ENCODE measurements at places on chromosomes 11 and 22. TPM values are rescaled to one million over a fixed set of nuclear protein-coding genes. Genes with fewer than 3 reads are reported as not detected.

DNA sequence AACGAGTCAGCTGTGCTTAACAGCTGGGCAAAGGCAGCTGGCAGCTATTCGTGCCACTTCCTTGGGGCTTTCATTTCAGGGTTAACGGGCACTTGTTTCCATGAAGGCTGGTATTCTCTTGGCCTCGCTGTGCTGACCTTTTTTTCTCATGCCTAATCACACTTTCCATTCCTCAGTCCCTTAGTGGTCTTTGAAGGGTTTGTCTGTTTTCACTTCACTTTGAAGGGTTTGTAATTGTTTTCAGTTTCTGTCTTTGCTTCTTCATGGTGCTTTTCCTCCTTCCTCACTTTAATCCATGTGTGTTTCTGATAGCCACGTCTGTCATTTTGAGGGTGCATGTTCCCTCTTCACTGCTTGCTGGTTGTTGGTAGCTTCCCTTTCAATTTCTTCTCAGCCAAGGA lies 24.6 kb downstream of the PPIL2 start:
- no peak for DNase-seq

DNA sequence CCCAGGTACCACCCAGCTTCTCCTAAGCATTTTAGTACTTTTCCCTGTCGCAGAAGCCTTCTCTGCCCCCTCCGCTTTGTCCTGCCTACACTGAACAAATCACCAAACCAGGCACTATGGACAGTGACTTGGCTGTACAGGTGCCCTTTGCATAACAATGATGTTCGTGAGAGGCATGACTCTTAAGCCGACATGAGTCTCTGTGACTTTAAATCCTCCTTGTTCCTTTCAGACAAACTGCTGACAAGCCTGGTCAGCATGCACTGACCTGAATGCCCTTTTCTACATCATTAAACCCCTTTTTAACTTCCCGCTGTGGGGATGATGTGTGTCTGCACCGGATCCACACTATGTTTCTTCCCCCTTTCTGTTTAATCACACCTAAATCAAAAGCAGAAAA lies 16.6 kb downstream of the CAVIN3 start:
- no peak for DNase-seq

DNA sequence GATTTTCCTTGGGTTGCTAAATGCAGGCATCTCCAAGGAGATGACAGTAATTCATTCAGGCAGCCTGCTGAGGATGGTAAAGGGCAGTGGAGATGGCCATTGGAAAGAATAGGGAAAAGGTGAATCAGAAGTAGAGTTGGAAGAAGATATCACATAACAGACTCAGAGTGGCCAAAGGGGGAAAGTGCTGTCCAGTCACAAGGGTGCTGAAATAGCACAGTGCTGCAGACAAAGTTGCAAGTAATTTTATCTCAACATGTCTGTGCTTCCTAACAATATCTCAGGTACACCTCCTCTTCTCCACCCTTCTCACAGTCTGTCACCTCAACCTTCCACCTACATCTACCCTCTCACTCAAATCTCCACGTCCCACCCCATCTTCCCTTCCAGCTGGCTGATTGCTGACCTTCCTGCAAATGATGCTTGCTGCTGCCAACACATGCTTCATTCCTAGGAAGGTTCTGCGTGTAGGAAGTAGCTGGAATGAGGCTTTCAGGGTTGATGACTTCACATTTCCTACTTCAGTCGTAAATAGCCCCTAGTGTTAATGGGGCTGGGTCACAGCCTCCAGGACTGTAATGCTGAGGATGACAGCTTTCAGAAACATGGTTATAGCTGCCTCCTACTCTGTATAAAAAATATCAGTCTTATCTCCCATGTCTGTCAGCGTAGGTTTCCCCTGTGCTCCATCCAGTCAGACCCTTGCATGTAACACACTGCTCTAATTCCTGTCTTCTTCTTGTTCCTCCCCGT lies 123.9 kb downstream of the CTNND1 start:
- DNase-seq, result peak; percentile 20

DNA sequence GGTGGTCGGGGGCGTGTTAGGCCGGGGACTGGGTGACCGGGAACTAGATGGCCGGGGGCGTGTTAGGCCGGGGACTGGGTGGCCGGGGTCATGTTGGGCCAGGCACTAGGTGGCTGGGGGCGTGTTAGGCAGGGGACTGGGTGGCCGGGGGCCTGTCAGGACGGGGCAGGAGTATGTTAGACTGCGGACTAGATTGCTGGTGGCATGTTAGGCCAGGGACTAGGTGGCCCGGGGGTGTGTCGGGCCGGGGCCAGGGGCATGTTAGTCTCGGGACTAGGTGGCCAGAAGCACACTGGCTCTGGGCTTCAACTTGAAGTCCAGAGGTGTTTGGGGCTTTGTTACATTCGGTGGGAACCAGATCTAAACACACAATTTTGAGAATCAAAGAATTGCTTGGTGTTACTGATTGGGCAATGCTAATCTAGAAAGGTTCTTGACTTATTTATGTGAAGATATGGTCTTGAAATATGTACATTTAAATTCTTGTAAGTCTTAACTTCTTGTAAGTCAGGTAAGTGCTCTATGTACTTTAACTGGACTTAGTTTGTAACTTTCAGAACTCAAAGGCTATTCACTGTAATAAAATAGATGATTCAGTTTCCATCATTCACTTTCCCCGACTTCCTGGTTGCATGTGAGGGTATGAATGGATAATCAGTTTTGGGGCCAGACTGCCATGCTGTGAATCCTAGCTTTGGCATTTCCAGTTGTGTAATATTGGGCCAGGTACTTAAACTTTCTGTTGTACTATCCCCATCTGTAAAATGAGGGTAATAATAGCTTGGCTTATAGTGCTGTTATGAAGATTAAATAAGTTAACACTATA lies 1.1 kb downstream of the EXT2 start:
- peak; percentile 46 for DNase-seq

DNA sequence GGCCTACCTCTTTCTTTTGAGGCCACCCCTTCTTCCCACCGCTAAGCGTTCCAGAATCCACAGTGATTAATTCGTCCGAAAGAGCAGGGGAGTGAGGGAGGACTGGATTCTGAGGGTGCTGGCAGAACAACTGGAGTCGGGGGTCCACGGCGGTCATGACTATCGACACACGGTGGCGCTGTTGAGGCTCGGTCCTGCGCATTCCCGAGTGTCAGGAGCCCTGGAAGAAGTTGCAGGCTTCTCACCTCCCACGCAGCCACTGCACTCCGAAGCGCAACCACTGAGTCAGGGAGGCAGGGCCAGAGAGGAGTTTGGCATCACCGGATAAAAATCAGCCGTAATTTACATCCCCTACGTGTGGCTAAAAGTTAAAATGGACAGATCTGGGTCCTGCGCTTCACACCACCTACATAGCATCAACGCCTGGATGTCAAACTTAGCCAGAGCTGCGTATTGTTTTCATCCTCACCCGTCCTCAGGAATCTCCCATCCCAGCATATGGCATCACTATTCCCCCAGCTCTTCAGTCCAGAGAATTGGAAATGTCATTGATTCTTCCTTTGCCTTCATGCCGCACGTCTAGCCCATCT lies 10.7 kb upstream of the CTSF start:
- peak; percentile 74 for DNase-seq

DNA sequence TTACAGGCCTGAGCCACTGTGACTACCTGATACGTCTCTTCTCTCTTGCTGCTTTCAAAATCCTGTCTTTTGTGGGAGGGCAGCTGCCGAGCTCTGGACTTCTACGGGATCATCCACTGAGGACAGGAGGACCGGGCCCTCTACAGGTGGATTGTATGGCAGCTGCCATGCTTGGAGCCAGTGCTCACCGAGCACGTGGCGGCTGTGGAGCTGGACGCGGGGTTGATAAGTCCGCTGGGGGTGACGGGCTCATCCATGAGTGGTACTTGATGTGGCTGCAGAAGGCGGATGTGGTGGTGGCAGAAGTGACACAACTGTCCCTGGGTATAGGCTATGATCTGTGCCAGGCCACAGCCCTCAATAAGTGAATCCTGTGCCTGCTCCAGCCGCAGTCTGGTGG lies 1.8 kb upstream of the CYP2D6 start:
- DNase-seq, result no peak

DNA sequence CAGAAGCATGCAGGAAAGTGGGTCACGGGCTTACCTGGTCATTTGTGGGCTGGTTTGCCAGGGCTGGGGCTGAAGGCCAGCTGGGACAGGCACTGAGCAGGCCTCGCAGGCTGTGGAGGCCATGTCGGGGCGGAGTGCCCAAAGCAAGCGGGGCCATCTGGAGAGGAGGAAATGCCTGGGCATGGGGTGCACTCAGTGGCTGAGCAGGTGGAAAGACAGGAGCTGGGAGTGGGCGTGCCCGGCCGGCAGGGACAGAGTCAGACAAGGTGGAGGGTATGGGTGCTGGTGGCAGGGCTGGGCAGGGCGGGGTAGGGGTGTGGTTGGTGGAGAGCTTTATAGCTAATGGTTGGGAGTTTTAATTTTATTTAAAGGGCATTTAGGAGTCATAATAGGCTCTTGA lies 27.4 kb downstream of the DAGLA start:
- no peak for DNase-seq

GRCh38 chr22:17924735-17925364 lies 99.5 kb downstream of the MICAL3 start:
- DNase-seq, result no peak

- no peak for DNase-seq
These were observed 20.1 kb upstream of the PAMR1 start for GRCh38 chr11:35545391-35546003.

DNA sequence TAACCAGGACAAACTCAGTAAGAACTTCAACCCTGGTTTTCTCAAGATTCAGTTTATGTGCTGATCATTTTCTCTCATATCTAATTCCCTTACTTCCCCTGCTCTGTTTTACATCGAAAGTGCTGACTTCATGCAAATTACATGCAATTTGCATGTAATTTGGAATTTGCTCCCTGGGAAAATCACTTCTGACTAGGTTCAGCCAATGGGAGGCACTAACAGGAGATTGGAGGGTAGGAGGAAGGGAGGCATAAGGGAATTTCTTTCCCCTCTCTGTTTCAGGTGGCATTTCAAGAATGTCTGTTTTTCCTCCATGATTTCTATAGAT lies 363.3 kb upstream of the CCDC90B start:
- DNase-seq, result no peak

GRCh38 chr11:121367844-121368225 lies 75.3 kb downstream of the SC5D start:
- DNase-seq, result no peak

DNA sequence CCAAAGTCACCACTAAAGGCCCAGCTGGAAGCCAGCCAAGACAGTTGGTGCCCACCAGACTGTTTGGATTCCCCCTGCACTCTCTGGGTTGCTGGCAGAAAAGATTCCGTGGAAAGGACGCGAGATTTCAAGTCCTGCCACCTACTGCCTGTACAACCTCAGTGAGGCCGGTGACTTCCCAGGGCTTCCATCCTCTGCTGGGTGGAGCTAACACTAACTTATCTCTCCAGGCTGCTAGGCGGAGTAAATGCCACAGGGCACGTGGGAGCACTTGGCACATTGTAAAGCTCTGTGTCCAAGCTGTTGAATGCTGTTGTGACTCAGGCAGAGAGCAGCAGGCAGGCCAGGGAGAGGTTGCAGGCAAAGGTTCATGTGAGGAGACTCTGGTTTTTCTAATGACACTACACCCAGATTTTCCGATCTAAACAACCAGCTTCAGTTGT lies 50.9 kb upstream of the CDON start:
- peak; percentile 99 for DNase-seq

DNA sequence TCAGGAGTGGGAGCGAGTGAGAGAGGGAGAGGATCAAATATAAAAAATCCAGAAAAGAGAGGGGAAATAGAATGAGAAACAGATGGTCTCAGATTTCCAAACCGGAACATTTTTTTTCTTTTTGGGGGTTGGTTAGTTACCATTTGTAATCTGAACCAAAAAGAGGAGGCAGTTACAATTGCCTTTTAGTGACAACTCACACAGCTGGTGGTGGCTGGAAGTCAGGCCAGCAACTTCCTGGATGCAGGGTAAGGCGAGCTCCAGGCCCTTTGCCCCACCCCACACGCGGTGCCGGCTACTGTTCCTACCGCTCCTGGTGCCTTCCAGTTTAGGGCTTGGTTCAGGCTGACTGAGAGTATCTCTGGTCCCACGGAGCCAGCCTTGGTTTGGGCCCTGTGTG lies 21.0 kb upstream of the UBASH3B start:
- no peak for DNase-seq

- DNase-seq, result peak; percentile 30
These were observed 199.9 kb downstream of the DSCAML1 start for GRCh38 chr11:117597071-117597470.

DNA sequence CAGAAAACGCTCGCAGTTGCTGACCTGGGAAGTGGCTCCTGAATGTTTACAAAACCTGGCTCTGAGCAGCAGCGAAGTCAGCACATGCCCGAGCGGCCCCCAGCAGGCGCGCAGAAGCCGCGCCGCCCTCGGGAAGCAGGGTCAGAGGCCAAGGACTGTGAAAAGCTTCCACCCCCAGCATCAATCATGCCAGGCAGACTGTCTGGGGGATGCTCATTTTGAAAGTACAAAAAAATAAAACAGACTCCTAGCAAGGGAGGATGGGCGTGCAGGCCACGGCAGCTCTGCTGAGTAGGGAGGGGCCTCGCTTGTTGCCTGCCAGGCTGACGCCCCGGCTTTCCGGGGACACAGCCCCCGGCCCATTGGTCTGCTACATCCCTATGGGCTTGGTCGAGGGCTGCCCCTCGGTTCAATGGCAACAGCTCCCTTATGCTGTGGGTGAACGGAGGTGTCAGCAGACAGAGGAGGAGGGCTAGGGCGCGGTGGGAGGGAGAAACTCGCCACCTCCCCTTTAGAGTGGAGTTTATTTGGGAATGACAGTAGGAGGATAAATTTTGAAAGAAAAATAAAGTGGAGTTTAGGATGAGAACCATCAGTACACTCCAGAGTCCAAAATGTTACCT lies 37.7 kb upstream of the GNB1L start:
- DNase-seq, result no peak

DNA sequence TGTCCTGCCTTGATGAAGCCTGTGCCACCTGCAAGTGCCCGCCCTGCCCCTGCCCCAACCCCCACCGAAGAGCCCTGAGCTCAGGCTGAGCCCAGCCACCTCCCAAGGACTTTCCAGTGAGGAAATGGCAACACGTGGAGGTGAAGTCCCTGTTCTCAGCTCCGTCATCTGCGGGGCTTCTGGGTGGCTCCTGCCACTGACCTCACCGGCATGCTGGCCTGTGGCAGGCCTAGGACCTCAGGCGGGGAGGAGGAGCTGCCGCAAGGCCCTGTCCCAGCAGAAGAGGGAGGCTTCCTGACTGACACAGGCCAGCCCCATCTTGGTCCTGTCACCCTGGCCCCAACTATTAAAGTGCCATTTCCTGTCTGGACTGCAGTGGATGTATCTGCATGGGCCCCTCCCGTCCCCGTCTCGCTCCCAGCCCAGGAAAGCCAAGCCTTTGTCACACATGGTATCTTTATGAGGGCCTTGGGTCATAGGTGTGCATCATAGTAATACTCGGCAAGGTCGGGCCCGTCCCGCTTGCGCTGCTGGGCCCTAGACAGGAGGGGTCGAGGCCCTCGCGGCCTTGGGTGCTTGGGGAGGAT lies 882 bp downstream of the FREY1 start:
- no peak for DNase-seq

- peak; percentile 95 for DNase-seq
These were observed 34.1 kb downstream of the PAMR1 start for GRCh38 chr11:35491231-35491871.

GRCh38 chr22:38859581-38860282 lies 12.3 kb downstream of the CBX6 start:
- DNase-seq, result no peak

The MUC2 gene
- total RNA-seq, result not detected

The CTSW gene
- not detected for total RNA-seq

The CNIH2 gene
- not detected for total RNA-seq

The OLFML1 gene
- 27.1 TPM for total RNA-seq

The PANX2 gene
- 0.90 TPM for total RNA-seq

The MUC6 gene
- total RNA-seq, result not detected

The OR2D2 gene
- not detected for total RNA-seq

The YPEL1 gene
- 1.3 TPM for total RNA-seq

The SAA1 gene
- total RNA-seq, result not detected
